ENCODE measurements at places on chromosomes 2 and 18.

- no peak for DNase-seq
Observed at GRCh38 chr2:36549165-36549574, 48.8 kb downstream of the FEZ2 start.

GRCh38 chr2:143553261-143553660 lies 424.0 kb downstream of the ARHGAP15 start:
- peak; percentile 15 for DNase-seq

GRCh38 chr18:62937065-62937464 lies 221.7 kb downstream of the PHLPP1 start:
- peak; percentile 63 for DNase-seq

DNA sequence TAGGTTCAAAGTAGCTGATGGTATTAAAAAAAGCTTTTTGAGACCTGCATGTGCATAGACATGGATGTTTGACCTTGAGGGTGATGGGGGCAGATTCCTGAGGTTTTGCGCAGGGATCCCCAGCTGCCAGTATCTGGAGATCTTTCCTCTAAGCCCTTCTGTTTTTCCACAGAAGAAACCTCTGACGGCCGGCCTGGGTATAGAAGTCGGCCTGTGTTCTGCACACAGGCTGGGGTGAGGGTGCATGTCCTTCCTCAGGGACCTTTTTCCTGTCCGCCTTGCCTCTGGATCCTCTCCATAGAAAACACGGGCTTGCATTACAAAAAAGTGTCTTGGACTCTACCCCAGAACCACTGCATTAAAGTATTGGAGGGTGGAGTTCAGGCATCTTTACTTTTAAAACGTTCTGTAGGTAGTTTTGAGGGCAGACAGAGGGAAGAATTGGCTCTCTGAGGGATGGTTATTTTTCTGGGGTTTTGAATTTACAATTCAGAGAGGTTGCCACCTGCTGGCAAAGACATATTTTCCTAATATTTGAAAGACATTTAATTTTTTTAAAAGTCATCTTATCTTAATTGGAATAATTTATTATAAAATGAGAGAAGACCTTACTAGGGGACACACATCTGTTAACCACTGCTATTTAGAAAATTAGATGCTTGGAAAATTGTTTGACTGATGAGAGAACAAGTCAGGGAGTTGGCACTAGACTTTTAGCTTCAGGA lies 350.6 kb downstream of the DCDC2C start:
- no peak for DNase-seq

- peak; percentile 34 for DNase-seq
Observed at GRCh38 chr2:206693399-206694137, 24.6 kb downstream of the DYTN start.
